NCI-H82 (cell line): ENCODE measurements at places on chromosomes 13 and 19.

DNA sequence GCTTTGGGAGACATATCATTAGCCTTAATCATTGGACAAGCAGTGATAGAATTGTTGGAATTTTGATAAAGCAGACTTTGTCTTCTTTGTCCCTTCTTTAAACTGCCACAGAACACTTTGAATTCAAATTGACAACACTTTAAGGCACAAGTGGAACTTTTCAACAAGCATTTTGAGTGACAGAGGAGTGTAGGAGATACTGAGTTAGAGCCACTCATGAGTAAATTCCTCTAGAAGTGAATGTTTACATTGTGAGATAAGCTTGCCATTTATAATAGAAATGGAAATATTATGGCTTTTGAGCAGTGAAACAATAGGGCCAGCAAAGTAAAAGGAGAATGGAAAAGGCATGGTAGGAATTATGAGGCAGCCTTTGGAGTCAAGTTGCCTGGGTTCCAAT lies 515.8 kb downstream of the SLITRK6 start:
- no peak for DNase-seq

GRCh38 chr19:54873990-54874389 lies at the start of gene FCAR:
TSS of gene FCAR (plus strand) at chr19:54874235. CDS start at chr19:54874290, 55 bp downstream.
- DNase-seq: no peak

- no peak for DNase-seq
These were observed 1692.0 kb downstream of the SLITRK5 start for GRCh38 chr13:89363144-89363543.

GRCh38 chr13:79782541-79783205 lies 301.7 kb downstream of the NDFIP2 start:
- peak; percentile 79 for DNase-seq

DNA sequence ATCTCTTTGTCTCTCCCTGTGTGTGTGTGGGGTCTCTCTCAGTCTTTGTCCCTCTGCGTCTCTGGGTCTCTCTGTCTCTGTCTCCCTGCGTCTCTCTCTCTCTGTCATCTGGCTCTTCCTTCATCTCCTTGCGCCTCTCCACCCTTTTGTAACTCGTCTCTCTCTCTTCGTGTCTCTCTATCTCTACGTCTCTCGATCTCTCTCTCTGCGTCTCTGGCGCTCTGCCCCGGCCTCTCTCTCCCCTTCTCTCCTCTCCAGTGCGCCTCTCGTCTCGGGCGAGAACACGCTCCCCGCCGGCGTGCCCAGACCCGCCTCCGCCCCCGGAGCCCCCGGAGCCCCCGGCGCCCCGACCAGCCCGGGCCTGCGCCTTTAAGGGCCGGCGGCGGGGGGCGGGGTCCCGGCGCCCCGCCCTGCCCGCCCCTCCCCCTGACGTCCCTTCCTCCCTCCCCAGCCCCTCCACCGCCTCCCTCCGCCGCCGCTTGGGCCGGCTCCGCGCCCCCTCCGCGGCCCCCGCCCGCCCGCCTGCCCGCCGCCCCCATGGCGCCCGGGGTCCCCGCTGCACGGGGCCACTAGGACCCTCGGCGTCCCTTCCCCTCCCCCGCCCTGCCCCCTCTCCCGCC lies at the start of gene MARK4:
Gene MARK4, plus strand, starts transcription at position 440 of the 620 bp plus-strand sequence. CDS start 318 bp downstream, outside the sequence.
- DNase-seq: peak; percentile 75

GRCh38 chr13:74064805-74065312 lies 69.3 kb downstream of the KLF12 start:
- DNase-seq: no peak

DNA sequence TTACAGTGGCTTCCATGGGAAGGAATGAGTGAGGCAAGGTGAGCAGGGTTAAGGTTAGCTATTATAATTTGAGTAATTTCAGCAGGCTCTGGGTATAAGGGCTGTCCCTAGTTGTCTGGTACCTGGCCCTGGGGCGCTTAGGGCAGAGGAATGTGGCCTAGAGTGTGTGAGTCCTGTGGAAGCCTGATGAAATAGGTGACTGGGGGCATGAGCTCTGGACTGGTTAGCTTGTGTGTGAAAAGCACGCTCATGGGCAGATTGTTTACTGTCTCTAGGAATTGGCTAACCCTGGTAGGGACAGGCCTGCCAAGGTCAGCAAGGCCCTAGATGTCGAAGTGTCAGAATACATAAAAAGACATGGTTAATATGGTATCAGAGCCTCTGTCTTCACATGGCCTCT lies 42.5 kb downstream of the SPRYD7 start:
- no peak for DNase-seq
